NCI-H1694 (cell line): ENCODE measurements at places on chromosomes 6 and 20.

DNA sequence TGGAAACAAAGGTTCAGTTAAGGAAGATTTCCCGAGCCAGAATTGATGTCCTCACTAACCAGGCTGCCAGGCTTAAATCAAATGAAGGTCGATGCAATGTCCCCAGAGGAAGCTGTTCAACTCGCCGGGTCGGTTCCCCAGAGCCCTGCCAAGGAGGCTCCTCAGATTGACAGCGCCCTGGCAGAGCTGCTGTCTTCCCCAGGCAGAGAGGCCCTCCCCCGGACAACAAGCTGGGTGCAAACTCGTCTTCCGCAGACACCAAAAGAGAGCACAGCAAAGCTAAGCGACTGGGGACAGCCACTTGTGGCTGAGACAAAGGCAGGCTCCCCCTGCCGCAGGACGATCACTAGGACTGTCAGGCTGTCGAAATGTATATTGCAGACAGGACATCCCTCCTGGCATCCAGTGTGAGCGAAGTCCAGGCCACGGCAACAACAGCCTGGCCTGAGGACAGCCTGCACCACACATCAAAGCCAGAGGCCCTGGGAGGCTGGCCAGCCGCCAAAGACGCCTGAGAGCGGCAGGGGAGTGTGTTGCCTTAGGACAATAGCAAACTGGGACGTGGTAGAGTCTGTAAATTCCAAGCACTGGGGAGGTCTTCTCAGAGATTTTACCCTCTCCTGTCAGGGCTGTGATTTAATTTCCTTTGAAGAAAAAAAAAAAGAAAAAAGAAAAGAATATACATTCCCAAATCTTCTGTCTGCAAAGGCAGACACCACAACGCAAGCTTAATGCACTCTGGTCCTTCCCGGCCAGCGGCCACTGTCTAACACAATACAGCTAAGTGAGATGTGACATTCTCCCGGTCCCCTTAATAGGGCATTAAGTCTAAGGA, 99.1 kb downstream of the HIVEP2 start:
- DNase-seq, result no peak

DNA sequence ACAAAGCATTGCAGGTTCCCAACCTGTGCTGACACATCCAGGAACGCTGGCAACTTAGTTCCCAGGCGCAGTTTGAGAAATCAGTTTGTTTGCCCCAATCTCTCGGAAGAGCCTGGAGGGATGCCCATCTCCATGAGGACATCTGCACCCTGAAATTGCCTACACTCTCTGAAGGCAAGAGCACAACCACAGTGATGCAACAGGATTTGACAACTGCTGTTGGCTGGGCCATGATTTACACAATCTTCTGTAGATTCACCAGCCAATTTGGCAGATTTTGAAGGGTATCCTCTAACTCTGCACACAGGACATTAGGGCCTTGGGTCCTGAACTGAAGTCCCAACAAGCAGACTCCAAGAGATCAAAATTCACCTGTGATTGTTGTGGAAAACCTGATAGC, 3.4 kb downstream of the APMAP start:
- DNase-seq, result no peak

DNA sequence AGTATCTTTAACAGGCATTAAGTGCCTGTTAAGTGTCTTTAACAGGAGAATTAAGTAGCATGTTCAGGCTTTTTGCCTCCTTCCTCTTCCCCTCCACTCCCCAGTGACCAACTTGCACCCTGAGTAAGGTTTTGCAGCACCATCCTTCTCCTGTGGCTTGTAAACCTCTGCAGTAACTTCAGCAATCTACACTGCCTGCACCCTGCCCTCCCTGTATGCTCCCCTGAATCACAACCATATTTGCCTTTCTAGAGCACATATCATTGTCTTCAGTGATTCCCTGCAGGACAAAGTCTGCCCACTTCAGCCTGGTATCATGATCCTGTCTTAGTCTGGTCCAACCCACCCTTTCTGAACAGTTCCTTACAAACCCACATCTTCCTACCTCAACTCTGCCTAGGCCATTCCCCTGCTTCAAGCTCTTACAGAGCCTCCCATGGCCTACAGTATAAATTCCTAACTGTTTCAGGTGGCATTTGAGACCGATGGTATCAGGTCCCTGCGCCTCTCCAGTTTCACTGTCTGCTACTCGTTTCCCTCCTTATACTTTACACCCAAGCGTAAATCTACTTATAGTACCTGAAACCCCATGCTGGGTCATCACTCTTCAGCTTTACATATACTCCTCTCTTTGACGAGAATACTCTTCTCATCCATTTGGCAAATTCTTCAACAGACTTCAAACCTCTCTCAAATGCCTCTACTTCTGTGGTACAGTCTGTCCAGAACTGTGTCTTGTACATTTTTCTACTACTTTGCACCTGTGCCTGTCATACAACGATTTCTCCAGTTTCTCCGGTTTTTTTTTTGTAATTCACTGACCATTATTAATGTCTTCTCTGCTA, 69.8 kb downstream of the ZHX3 start:
- DNase-seq, result no peak

GRCh38 chr6:118186672-118187567, 279.9 kb downstream of the SLC35F1 start:
- no peak for DNase-seq
